ENCODE measurements at places on chromosomes 4 and X. TPM values are rescaled to one million over a fixed set of nuclear protein-coding genes. Genes with fewer than 3 reads are reported as not detected.
A peak's percentile ranks its signal among the peaks of the same experiment; 100 is the strongest.

GRCh38 chr4:55617587-55618197 is 18.4 kb downstream of the NMU start:
- H3K4me1 ChIP-seq, result no peaks in the 10 kb centered on the region
- peaks cover 5% of the 10 kb centered on the region for H3K27me3 ChIP-seq
- no peak overlapping the region for H3K27ac ChIP-seq

DNA sequence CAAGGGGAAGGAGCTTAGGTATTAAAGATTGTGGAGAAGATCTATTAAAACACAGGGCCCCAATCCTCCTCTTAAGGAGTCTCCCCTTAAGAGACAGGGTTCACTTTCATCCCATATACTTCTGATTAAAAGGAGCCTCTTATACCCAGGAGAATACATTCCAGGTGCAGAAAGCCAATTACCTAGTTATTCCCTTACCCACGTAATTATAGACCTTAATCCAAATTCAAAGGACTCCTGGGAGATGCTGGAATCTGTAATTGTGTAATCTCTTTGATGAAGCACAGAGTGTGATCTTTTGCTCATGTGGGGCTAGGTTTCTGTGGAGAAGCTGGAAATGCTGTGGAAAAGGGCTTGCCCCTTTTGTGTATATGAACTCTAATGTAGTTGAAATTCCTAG is 1.4 kb upstream of the SEC24B start:
- H3K27ac ChIP-seq, result peak overlapping the region; percentile 93
- no peak for DNase-seq

The PAPSS1 gene
- total RNA-seq, result 31.0 TPM

- H3K4me3 ChIP-seq, result no peak overlapping the region
- no peaks in the 10 kb centered on the region for H3K4me1 ChIP-seq
- H3K27me3 ChIP-seq, result peaks cover 6% of the 10 kb centered on the region
- no peak for DNase-seq
- H3K27ac ChIP-seq, result no peak overlapping the region
Measured at GRCh38 chrX:13852001-13852695, 35.3 kb upstream of the GPM6B start.

DNA sequence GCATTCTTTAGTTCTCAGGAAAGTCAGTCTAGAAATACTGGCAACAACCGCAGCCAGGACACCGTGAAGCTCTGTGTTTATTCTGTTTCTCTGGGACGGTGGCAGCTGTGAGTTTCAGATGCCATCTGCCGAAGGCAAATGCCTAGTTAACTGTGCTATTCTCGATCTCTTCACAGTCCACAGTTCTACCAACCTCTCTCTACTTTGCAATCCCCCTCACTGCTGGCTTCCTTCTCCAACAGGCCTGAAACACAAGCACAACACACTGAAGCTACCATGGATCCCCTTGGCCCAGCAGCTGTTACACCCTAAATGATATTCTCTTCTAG is 118.8 kb downstream of the ZNF827 start:
- DNase-seq, result no peak
- H3K4me3 ChIP-seq, result no peak overlapping the region
- H3K4me1 ChIP-seq, result peaks cover 21% of the 10 kb centered on the region
- no peaks in the 10 kb centered on the region for H3K27me3 ChIP-seq
- H3K27ac ChIP-seq, result no peak overlapping the region

DNA sequence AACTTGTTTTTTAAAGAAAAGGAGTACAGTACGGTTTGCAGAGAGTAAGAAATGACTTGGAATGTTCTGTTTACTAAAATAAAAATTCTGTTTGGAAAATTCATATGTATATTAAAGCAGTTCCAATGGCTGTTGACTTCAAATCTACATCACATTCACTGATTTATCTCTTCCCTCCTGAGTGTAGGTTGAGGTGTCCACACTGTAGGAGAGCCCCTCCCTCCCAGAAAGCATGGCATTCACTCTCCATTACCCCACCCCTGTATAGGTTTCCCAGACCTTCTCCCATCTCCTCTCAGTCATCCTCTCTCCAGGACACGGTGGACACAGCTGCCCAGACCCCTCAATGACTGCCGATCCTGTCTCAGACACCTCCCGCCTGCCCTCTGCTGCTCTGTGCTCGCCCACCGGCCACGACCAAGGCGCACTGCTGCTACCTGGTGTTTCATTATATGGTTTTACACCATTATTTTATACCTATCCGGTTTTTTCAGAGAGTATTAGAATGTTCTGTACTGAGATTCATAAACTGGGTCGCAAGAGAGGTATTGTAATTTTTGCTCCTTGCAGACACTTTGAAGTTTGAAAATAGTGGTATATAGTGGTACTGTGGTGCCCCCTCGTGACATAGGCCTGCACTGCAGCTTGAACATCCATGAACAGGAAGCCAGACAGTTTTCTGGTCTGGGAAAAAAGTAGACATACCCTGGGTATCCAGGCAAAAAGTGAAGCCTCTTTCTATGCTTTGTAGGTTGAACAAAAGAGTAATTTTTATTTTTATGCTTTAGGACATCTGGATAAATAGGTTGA is 38.8 kb upstream of the BEX4 start:
- H3K4me3 ChIP-seq, result peak overlapping the region; percentile 49
- no peak overlapping the region for H3K27ac ChIP-seq
- H3K4me1 ChIP-seq, result peaks cover 3% of the 10 kb centered on the region
- peaks cover 5% of the 10 kb centered on the region for H3K27me3 ChIP-seq
- DNase-seq, result peak; percentile 69

DNA sequence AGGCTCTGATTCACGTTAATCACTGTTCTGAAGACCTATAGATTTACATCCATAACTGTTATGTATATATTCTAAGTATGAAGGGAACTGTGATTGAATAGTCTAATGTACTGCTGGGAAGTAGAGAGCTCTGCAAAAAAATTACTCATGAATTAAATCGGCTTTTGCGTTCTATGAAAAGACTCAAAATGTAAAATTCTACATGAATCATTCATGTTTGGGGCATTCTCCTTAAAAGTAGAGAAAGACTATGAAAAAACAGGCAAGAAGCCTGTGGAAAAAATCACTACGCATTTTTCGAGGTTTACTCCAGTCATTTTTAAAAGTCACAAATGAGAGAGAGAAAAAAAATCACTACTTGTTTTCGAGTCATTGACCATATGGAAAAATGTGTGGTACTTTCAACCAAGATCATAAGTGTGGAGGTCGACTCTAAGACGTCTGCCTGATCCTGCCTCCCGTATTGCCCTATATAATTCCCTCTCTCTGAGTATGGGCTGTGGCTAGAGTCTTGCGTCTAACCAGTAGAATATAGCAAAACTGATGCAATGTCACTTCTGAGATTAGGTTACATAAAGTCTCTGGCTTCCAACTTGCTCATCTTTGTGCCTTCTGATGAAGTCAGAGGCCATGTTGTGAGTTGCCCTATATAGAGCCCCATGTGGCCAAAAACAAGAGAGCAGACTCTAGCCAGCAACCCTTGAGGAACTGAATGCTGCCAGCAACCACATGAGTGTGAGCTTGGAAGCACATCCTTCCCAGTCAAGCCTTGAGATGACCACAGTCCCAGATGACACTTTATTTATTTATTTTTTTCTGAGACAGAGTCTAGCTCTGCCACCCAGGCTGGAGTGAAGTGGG is 32.1 kb upstream of the VEGFD start:
- peak; percentile 3 for DNase-seq
- peaks cover 3% of the 10 kb centered on the region for H3K36me3 ChIP-seq
- H3K27me3 ChIP-seq, result no peaks in the 10 kb centered on the region
- no peak overlapping the region for H3K4me3 ChIP-seq
- H3K4me1 ChIP-seq, result no peaks in the 10 kb centered on the region

Measured in activated CD4-positive, alpha-beta T cell treated with anti-CD3 and anti-CD28 coated beads for 36 hours (primary cell).